ENCODE measurements at places on chromosomes 1 and 21.

- no peak for DNase-seq
Observed at GRCh38 chr1:245881767-245882391, 625.2 kb downstream of the SMYD3 start.

- DNase-seq: no peak
Observed at GRCh38 chr1:6137758-6138157, 42.4 kb downstream of the CHD5 start.

- no peak for DNase-seq
Observed at GRCh38 chr21:46660505-46660904, 25.0 kb downstream of the PRMT2 start.

GRCh38 chr1:36136535-36136934 lies 11.5 kb upstream of the COL8A2 start:
- no peak for DNase-seq

GRCh38 chr21:27769763-27770162 lies 802.9 kb upstream of the ADAMTS5 start:
- no peak for DNase-seq

DNA sequence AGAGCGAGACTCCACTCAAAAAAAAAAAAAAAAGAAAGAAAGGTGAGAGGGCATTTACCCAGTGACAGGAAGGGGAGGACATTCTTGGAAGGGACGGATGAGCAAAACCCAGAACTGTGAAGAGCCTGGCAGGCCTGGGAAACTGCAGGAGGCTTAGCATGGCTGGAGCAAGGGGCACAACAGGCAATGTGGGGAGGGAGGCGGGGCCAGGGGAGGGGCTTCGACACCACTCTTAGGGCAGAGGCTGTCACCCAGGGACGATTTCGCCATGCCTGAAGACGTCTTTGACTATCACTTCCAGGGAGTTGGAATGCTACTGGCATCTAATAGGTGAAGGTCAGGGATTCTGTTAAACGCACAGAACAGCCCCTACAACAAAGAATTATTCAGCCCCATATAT lies 184.0 kb downstream of the HUNK start:
- DNase-seq: no peak

- DNase-seq: no peak
Observed at GRCh38 chr1:50103615-50104081, 5.1 kb upstream of the ELAVL4 start.

DNA sequence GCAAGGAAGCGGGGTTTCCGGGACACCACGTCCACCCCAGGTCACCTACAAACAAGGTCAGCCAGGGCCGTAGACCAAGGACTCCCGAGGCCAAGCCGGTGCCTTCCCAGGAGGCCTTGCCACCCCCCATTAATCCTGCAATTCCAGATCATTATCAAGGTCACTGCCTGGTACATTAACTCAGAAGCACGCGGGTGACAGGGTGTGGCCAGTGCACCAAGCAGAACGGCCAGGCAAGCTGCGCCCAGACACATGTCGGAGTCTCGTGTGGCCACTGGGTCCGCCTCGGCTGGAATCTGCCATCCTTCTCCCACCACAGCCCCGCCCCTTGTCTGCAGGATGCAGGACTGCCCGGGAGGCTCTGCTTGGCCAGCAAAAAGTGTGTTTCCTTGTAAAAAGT lies 144.7 kb downstream of the PRDM16 start:
- DNase-seq: no peak

DNA sequence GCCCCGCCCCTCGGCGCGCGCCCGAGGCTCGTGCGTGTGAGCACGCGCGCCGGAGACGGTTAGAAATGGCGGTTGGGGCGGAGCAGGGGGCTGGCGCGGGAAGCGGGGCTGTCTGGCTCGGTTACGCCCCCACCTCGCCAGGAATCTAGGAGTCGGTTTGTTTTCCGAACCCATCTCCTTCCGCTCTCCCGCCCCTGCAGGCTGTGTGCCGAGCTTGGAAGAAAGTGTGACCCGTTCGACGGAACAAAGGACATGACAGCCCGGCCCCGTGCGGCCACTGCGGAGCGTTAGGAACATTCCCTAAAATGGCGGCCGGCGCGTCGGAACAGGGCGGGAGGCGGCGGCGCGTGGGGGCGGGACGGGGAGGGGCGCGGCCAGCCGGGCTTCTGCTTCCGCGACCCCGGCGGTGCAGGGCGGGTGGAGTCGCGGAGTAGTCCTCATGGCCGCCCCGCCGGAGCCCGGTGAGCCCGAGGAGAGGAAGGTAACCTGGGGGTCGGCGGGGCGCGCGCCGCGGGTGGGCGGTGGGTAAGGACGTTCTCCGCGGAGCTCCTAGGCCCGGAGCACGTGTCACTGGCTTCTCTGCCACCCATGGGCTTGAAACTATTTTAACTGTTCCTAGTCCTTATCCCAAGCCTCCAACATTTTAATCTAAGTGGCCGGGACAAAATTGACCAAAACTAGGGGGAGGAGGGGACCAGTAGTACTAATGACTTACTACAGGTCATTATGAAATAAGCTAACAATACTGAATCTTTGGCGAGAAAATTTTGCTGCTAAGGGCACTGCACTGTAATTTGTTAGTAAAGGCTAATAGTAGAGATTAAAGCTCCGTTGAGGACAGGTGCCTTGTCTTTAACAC lies at the start of gene COX20:
TSS of gene COX20 (plus strand) at position 383 of the 859 bp plus-strand sequence. CDS start at position 440, 57 bp downstream.
- DNase-seq: peak; percentile 64

DNA sequence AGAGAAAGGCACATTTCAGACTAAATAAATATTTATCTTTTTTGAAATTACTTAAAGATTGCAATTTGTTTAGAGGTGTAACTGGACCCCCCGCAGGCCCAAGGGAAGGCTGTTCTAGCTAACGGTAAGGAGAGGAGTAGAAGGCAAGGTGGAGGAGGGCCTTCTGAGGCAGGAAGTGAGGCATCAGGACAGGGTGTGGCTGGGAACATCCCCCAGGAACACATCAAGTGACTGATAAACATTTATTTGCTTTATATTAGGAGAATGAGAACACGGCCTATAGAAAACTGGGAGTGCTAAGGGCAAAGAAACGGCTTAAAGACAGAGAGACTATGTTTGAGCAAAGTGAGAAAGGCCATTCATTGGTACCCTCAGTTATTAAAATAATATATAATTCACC lies 23.2 kb downstream of the HIVEP3 start:
- no peak for DNase-seq

- DNase-seq: no peak
Observed at GRCh38 chr21:42363312-42363711, 3.0 kb downstream of the TFF1 start.

GRCh38 chr21:29329406-29329805 lies 30.7 kb downstream of the BACH1 start:
- DNase-seq: no peak

GRCh38 chr1:27773826-27774445 lies 917 bp downstream of the STX12 start:
- no peak for DNase-seq

GRCh38 chr1:165928075-165928731 lies 100.8 kb downstream of the UCK2 start:
- DNase-seq: peak; percentile 25

- no peak for DNase-seq
Observed at GRCh38 chr1:233085566-233085965, 135.2 kb downstream of the NTPCR start.

GRCh38 chr1:153963850-153964331 lies 554 bp upstream of the SLC39A1 start:
- no peak for DNase-seq

DNA sequence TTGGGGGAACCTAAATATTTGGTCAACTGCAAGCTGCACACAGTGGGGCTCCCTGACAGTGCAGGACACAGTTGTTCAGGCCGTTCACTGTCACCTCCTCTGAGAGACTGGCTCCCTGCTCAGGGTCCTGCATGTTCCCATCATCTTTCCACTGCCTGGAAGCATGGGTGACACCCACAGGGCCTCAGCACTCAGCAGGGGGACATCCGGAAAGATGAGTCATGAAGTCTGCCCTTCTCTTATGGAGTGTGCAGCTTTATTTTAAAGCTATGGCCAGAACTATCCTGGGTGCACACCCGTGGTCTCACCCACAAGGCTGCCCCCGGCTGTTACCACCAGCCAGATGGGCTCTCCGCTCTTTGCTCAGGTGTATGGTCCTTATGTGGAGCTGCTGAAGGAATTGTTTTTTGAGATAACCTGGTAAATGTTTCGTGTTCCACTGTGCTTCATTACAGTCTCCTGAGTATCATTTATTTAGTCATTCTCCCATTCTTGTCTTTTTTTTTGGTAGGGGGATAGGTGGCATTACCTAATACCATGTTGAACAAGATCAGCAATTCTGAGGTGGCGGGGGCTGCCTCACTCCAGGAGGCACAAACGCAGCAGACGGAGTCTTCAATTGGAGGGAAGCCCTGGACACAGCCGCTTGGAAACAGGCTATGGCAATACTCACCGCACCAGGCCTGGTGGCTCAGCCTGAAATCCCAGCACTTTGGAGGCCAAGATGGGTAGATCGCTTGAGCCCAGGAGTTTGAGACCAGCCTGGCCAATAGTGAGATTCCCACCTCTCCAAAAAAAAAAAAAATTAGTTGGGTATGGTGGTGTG lies 14.3 kb downstream of the TRIM11 start:
- DNase-seq: no peak

DNA sequence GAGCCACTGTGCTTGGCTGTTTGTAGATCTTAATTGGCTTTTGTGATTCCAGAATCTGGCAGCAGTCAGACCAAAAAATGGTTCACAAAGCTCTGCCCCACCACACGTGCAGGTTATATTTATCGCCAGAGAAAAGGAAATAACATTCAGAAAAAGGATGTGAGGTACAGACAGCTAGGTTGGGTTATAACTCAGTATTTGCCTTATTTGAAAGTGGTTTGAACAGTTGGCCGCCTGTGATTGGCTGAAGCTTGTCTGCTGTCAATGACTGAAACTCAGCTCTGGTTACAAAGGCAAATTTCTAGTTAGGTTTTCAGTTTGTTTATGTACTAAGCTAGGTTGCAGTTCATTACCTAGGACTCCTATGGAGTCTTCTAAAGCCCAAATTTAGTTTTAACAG lies 9.6 kb downstream of the SH3BGR start:
- DNase-seq: no peak

DNA sequence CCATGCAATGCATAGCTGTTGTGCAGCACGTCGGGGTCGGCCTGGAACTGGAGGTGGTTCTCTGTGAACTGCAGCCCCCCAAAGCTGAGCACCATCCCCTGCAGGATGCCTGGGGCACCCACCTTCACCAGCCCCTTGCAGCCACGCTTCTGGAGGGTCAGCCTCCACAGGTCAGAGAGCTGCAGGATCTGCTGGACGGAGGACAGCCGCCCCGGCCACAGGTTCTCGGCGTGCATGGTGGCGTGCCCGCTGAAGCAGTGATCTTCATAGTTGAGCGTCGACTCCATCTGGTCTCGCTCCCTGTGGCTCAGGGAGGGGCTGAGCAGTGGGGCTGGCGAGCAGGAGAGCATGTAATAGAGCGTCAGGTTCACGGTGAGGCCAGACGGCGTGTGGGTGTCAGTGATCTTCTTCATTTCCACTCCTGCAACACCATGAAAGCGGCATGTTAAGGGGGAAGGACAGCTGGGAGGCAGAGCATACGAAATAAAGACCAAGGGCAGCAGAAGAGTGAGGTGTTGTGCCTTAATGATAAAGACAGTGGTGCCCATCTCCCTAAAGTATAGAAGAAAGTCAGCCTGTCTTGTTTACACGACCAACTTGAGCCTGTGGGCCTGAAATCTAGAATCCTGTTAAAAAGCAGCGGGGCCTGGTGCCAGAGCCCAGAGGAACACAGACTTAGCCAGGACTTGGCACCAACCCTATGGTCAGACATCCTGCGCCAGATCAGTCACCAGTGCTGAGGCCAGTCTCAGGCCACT lies 3.0 kb downstream of the KIAA2013 start:
- DNase-seq: no peak

- DNase-seq: no peak
Observed at GRCh38 chr1:16925635-16926490, 4.1 kb downstream of the CROCC start.

- DNase-seq: no peak
Observed at GRCh38 chr1:207218512-207219362, 102.7 kb upstream of the CD55 start.

- no peak for DNase-seq
Observed at GRCh38 chr1:14236097-14236496, 362.4 kb upstream of the KAZN start.
